ENCODE measurements at places on chromosomes 12 and 14. TPM values are rescaled to one million over a fixed set of nuclear protein-coding genes. Genes with fewer than 3 reads are reported as not detected.

The APOF gene
- total RNA-seq = not detected

The CISTR gene
- not detected for total RNA-seq

The ST8SIA1 gene
- 0.17 TPM for total RNA-seq

The PRPH gene
- not detected for total RNA-seq

The AKAP3 gene
- total RNA-seq = 0.65 TPM

The OTX2 gene
- not detected for total RNA-seq

The EIF2B2 gene
- total RNA-seq = 52.8 TPM

The PSMC1 gene
- 176 TPM for total RNA-seq

The SOAT2 gene
- total RNA-seq = not detected

The LGR5 gene
- not detected for total RNA-seq

The EGLN3 gene
- total RNA-seq = 11.2 TPM

The KLRD1 gene
- 2.5 TPM for total RNA-seq

The COCH gene
- 1.3 TPM for total RNA-seq

The CCDC177 gene
- 0.08 TPM for total RNA-seq

The SERPINA9 gene
- total RNA-seq = not detected

The NEUROD4 gene
- 0.05 TPM for total RNA-seq

The ERP27 gene
- total RNA-seq = 2.3 TPM

The KRT81 gene
- not detected for total RNA-seq

The SDSL gene
- 0.54 TPM for total RNA-seq

The MUCL1 gene
- total RNA-seq = not detected

The IAPP gene
- total RNA-seq = not detected

The MYH6 gene
- 0.59 TPM for total RNA-seq

The SERPINA10 gene
- total RNA-seq = not detected

The PPFIA2 gene
- not detected for total RNA-seq

The HHIPL1 gene
- not detected for total RNA-seq

The NPFF gene
- total RNA-seq = 0.44 TPM

The OR4K17 gene
- not detected for total RNA-seq

Measured in activated T-helper 1 cell treated with anti-CD3 and anti-CD28 coated beads, Interleukin-12 subunit alpha, Interleukin-12 subunit beta, Interleukin-2, Interleukin-4 antibody, amounts not matched to agents 30 ng/mL and 10 ng/mL and 1 ng/mL, durations not matched to agents 14 hours and 24 hours and 36 hours (primary cell).